ENCODE measurements at places on chromosomes 5 and 9.
A peak's percentile ranks its signal among the peaks of the same experiment; 100 is the strongest.

- DNase-seq: peak; percentile 57
Measured at GRCh38 chr5:96855031-96855872, 21.0 kb upstream of the ERAP2 start.

- DNase-seq: peak; percentile 22
Measured at GRCh38 chr9:126517833-126518356, 95.8 kb upstream of the LMX1B start.

DNA sequence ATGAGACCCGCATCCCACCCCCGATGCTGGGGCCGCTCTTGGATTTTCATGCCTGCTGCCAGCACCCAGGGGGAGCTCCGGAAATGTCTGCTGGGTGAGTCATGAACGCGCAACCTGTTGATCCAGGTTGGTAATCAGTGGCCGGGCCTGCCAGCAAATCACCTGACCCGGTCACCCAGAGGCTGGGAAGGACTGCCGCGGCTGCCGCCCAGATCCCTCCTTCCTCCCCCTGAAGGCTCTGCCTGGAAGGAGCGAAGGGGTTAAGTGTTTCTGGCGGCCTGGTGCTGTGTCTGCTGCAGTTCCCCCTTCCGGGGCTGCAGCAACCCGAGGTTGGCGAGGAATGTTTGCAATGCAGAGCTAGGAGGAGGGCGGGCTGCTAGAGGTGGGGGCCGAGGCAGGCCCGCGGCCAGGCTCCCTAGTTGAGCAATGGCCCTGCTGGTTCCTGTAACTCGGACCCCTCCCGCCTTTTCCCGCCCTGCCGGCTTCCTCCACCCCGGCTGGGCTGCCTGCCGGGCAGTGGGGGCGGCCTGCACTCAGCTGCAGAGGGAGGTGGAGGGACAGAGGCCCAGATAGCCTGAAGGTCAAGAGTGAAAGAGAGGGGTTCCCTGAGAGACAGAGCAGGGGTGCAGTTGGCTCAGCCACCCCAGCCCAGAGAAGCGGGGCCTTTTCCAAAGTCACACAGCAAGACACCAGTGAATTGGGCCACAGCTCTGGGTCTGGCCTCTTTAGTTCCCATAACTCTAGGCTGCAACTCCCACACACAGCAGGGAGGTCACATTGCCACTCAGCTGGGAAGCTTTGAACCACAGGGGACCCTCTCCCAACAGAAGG lies 156.3 kb upstream of the IER5L start:
- peak; percentile 99 for DNase-seq

- DNase-seq: no peak
Measured at GRCh38 chr5:81750308-81751008, 439 bp downstream of the SSBP2 start.

DNA sequence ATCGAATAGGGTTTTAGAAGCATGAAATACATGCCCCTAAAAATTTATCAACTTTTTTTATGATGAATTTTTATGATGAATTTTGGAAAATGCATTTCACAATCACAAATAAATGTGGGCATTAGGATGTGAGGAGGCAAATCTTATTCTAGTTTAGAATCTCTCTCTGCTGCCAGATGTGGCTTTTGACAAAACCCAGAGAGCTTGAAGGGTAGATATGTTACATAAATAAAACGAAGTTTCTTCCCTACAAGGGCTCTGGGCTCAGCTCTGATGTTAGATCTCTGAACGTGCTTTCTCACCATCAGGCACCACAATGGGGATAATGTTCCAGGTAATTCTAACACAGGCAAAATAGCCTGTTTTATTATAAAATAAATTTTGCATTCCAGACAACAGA lies 102.3 kb upstream of the ADAMTSL1 start:
- DNase-seq: no peak

GRCh38 chr9:120890320-120891244 lies 13.6 kb upstream of the PHF19 start:
- DNase-seq: no peak

GRCh38 chr5:82591021-82591515 lies 312.9 kb upstream of the RPS23 start:
- peak; percentile 3 for DNase-seq

GRCh38 chr5:38831909-38832308 lies 13.9 kb upstream of the OSMR start:
- peak; percentile 64 for DNase-seq
